NCI-H2227 treated with DMSO at 0.1 percent for 48 hours (cell line): ENCODE measurements at places on chromosomes 11 and 22.

GRCh38 chr11:70477609-70478008 lies 79.3 kb downstream of the CTTN start:
- DNase-seq, result peak; percentile 62

GRCh38 chr22:30485362-30485988 lies 13.7 kb upstream of the SEC14L3 start:
- DNase-seq, result no peak

DNA sequence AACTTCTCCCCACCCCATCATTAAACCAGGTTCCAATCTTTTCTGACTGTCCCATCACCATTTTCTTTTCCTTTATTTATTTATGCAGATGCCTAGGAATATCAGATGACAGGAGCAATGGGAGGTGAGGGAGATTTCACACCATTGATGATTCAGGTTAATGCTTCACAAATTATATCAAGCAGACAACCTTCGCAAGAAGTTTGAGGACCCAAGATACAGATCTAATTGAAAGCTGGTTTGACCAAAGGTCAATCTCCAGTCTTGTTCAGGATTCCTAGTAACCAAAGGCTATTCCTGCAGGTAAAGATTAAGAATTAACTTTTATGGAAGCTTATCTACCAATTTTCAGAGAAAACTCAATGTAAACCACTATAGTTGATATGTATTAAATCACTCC lies 54.4 kb downstream of the SLC35F2 start:
- no peak for DNase-seq

DNA sequence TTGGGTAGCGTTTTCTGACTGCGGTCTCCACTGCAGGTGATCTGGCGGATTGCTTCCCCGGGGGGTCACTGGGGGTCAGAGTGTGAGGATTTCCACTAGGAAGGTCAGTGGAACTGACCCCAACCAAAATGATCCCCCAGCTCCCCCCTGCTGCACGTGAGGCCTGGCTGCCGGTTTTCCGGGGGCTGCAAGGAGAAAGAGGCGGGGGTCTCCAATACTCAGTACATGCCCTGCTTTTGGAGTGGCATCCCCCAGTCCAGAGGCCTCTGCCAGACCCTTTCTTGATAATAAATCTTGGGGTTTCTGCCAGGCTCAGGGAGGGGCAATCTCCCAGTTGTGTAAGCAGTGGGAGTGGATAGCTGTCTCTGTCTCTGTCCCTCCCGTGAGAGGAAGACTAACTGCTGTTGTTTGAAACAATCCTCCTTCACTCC lies 71.5 kb upstream of the RTL6 start:
- DNase-seq, result no peak

GRCh38 chr11:82936261-82936660 lies 34.7 kb downstream of the DDIAS start:
- no peak for DNase-seq

- DNase-seq, result peak; percentile 42
Measured at GRCh38 chr11:44949160-44950030, 1.3 kb downstream of the TP53I11 start.

GRCh38 chr11:48101044-48101733 lies 115.4 kb upstream of the OR4B1 start:
- DNase-seq, result no peak

- peak; percentile 13 for DNase-seq
Measured at GRCh38 chr22:26174280-26174679, 5.0 kb downstream of the SEZ6L start.

GRCh38 chr11:23423104-23423503 lies 562.8 kb upstream of the CCDC179 start:
- DNase-seq, result no peak
